Jurkat, Clone E6-1 (cell line): ENCODE measurements at places on chromosomes 2 and 18.
A peak's percentile ranks its signal among the peaks of the same experiment; 100 is the strongest.

DNA sequence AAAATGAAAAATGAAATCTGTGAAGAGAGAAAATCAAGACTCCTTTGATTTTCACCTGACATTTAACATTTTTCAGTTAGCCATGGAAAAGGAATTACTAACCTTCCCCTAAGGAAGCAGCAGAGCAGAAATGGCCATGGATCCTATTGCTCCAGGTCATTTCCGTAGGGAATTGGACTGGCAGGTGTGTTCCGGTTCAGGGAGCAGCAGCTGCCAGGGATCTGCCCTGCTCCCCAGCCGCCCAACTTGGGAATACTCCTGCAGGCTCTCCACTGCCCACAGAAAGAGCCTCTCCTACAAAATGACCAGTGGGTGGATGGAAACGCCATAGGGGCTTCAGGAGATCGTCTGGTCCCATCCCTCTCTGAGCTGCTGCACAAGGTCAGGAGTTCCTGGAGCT is 86.0 kb upstream of the MAPK4 start:
- DNase-seq, result no peak

GRCh38 chr18:11322006-11322405 is 172.6 kb upstream of the PIEZO2 start:
- no peak for DNase-seq

DNA sequence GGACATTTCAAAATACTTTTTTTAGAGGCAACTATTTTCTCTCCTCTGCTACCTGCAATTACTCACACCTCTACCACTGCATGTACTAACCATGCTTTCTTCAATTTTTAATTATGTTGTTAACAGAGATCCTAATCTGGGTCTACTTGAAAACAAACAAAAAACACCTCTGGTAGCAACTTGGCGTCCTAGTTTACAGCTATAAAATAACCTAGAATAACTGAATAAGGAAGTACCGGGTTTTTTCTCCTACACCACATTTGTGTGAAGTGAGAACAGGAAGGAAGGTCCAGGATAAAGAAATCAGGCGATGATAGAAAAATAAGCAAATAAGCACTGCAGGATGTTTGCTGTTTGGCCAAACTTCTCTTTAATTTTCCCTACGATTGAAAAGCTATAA is 633.5 kb downstream of the LRP1B start:
- no peak for DNase-seq

DNA sequence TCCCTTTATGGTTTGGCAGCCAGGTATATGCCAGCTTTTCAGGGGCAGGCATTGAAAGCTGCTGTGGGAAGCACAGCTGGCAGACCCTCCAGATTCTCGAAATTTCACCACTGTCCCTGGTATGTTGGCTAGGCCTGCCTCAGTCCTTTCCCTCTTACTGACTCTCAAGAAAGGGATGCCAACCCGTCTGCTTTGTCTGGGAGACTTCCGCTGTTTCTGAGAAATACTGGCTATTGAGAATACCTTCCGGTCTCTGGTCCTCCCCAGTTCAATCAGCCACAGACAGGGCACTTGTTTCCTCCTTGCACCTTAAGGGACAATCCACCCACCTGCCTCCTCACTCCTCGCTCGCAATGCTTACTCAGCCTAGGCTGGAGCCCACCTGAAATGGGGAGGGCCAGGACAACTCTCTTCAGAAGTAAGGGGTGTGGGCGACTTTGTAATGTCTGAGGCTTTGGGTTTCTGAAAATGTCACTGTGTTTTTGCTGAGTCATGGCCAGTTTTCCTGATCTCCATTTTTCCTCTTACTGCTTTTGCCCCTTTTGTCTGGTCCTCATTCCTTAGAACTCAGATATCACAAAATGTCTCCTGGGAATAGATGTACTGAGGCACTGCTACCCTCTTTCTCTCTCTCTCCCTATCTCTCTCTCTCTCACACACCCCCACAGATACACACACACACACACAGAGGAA is 571.1 kb downstream of the TNS1 start:
- DNase-seq, result no peak

- DNase-seq, result no peak
Measured at GRCh38 chr2:145017149-145017548, 497.2 kb upstream of the ZEB2 start.

DNA sequence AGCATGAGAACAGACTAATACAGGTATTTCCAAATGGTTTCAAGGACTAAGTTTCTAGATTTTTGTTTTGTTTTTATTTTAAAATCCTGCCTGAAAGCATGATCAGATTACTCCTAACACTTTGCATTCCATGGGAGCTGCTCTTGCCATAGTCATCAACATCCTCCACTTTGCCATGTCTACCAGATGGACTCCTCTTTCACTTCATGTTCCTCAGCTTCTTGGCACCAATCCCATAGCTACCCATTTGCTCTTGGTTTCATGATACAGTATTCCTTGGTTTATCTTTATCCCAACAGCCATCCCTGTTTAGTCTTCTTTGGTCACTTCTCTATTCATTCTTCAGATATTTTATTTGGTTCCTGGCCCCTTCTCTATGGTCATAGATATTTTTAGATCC is 154.2 kb upstream of the CCDC195 start:
- no peak for DNase-seq

GRCh38 chr2:128552806-128553551 is 234.3 kb upstream of the HS6ST1 start:
- DNase-seq, result no peak

DNA sequence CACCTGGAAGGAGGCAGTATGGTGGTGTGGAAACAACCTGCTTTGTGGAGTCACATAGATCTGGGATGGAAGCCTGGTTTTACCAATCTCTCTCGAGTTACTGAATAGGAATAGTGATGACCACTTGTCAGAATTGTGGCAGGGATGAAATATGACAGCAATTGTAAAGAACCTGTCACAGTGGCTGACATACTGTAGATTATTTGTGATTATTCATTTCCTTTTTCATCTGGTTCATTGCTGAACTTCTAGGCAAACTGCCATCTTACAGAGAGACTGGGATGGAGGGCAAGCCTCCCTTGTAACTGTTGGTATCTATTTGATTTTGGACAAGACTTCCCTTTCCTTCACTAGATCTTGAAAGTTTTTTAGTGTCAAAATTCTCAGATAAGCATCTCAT is 42.0 kb downstream of the FMNL2 start:
- DNase-seq, result no peak

- no peak for DNase-seq
Measured at GRCh38 chr2:65901756-65902155, 469.4 kb upstream of the SPRED2 start.

- no peak for DNase-seq
Measured at GRCh38 chr2:105432044-105432399, 33.2 kb upstream of the FHL2 start.

GRCh38 chr18:22726469-22726868 is 206.7 kb upstream of the RBBP8 start:
- no peak for DNase-seq

DNA sequence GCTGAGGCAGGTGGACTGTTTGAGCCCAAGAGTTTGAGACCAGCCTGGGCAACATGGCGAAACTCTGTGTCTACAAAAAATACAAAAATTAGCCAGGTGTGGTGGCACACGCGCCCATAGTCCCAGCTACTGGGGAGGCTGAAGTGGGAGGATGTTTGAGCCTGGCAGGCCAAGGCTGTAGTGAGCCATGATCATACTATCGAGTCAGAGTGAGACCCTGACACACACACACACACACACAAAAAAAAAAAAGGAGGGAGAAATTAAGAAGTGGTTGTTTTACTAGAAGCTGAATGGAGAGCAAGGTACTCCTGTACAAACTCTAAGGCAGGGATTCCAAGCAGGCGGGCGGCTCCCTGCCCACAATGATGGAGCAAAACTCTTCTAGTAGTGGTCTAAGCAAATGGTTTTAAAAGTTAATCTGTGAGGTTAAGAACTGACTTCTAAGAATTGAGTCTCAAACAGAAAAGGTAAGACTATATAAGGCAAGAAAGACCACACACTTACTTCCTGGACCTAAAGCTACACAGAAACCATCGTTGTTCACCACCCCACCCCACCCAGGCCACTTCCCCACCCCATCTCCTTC is 2.6 kb downstream of the ANKRD44 start:
- no peak for DNase-seq

GRCh38 chr2:100197631-100198153 is 55.3 kb upstream of the AFF3 start:
- DNase-seq, result no peak

- no peak for DNase-seq
Measured at GRCh38 chr2:186325827-186326535, 160.1 kb upstream of the ZC3H15 start.

DNA sequence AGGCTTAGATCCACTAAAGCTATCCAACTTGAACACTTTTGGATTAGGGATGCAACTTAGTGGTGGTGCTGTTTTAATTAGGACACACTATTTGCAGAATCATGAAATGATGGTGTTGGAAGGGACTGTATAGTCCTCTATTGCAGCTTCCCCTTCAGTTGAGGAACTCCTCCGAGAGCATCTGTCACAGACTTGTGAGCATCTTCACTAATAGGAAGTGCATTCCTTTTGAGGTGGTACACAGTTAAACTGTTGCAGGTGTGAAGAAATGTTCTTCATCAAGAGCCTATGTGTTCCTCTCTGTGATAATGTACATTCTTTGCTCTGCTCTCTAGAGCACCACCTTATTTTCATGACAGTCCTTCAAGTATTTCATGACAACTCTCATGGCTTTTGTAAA is 197.4 kb downstream of the CAMKMT start:
- peak; percentile 31 for DNase-seq

GRCh38 chr18:51211552-51211951 is 14.1 kb upstream of the MEX3C start:
- DNase-seq, result peak; percentile 58

DNA sequence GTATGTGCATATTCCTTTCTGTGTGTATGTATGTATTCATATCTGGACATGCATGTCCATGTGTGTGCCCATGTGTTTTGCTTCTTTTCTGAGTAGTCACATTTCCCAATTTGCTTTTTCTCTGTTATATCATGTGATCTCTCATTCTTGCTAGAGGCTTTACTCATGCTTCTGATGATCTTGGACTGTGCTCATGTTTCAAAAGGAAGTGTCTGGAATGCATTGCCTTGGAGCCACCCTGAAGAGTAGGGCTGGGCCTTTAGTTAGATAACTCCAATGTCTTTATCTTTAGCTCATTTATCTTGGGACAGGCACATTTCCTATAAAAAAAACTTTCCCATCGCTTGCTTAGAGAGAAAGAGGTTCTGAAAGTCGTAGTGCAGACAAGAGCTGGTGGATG is 859.2 kb downstream of the CNTNAP5 start:
- no peak for DNase-seq

- DNase-seq, result no peak
Measured at GRCh38 chr2:8086796-8087479, 594.9 kb upstream of the ID2 start.

DNA sequence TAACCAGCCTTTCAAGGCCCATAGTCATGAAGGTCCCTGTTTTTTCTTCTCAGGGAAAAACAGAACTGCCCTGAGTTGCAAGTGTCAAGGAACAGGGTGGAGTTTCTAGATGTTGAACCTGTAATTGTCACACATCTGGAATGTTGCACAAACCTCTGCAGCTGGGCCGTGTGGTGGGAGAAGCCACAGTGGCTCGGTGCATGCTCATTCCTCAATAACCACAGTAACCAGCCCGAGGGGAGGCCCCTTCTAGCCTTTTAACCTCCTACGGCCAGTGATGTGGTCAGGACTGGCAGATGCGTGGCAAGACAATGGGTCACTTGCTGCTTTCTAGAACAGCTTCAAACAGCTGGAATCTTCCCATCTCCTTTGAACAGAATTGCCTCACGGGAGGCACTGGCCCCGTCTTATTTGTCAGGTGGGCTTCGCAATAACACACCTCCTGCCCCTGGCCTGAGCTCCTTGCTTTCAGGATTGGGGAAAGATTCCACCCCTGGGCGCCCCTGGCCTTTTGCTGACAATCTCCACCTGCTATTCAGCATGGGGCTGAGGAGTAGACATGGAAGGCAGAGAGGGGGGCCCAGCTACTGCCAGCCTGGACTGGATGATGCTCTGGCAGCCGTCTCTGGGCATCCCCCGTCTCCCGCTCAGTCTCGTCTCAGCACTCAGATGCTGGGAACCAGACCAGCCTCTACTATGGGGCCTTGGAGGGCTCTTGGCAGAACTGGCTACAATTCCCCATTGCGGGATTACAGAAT is 102.9 kb downstream of the KLHL29 start:
- peak; percentile 7 for DNase-seq

- DNase-seq, result no peak
Measured at GRCh38 chr2:240981280-240981679, 17.1 kb upstream of the SNED1 start.

GRCh38 chr2:177573120-177573519 is 180.5 kb downstream of the AGPS start:
- no peak for DNase-seq

GRCh38 chr2:48600917-48601316 is 16.7 kb upstream of the GTF2A1L start:
- no peak for DNase-seq

GRCh38 chr2:126634273-126634861 is 21.6 kb upstream of the GYPC start:
- DNase-seq, result no peak

GRCh38 chr2:194116861-194117260 is 1540.2 kb upstream of the SLC39A10 start:
- DNase-seq, result no peak

GRCh38 chr18:4762330-4762729 is 307.2 kb upstream of the DLGAP1 start:
- DNase-seq, result no peak
